CD4-positive, CD25-positive, alpha-beta regulatory T cell (primary cell): ENCODE measurements at places on chromosomes 13 and 19. TPM values are rescaled to one million over a fixed set of nuclear protein-coding genes. Genes with fewer than 3 reads are reported as not detected.

DACH1 gene
- not detected for polyA plus RNA-seq

RFPL4AL1 gene
- not detected for polyA plus RNA-seq

CEP89 gene
- 11.3 TPM for polyA plus RNA-seq

SIGLEC5 gene
- 0.16 TPM for polyA plus RNA-seq

STOML3 gene
- polyA plus RNA-seq, result not detected

BRCA2 gene
- 2.0 TPM for polyA plus RNA-seq

ZNF229 gene
- polyA plus RNA-seq, result not detected

MUC16 gene
- not detected for polyA plus RNA-seq

ACP7 gene
- polyA plus RNA-seq, result not detected

FXYD7 gene
- polyA plus RNA-seq, result 4.4 TPM

LIM2 gene
- not detected for polyA plus RNA-seq

SIAH3 gene
- not detected for polyA plus RNA-seq

DNA sequence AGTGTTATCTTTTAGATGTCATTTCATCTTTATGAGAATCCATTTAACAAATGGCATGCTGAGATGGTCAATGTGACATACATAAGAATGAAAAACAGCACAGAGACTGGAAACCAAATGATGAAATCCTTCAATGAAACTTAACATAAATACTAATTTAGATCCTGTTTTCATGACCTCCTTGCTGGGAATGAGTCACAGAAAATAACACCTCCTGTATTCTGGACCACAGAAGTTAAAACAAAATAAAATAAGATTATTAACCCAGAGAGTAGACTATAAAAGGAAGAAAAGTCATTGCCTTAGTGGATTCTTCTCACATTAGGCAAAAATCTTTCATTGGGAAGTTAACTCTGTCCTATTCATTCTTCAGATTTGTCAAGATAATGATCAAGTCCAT is 1.6 kb downstream of the DIAPH3 start:
- DNase-seq, result no peak

GRCh38 chr13:71079638-71080037 is 787.4 kb downstream of the DACH1 start:
- DNase-seq, result no peak

DNA sequence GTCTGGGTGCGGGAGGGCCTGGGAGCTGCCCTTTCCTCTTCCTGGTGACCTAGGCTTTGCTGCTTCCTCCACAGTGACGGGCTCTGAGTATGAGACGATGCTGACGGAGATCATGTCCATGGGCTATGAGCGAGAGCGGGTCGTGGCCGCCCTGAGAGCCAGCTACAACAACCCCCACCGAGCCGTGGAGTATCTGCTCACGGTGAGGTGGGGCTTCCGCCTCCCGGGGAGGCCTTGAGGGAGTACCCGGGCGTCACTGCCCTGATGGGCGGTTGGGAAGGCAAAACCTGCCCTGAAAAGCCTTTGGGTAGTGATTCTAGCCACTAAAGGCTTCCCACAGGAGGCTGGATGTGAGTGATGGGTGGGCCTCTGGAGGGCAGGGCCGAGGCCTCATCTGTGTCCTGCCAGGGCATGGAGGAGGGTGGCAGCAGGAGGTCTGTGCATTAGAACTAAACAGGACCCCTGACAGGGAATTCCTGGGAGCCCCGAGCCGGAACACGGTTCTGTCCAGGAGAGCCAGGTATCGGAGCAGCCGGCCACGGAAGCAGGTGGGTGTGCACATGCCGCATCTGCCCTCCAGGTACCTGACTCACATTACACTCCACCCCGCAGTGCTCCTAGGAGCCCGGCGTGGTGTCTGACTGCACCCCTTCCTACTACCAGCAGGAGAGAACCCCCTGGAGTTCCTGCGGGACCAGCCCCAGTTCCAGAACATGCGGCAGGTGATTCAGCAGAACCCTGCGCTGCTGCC is 3.1 kb downstream of the RAD23A start:
- DNase-seq, result no peak

- DNase-seq, result no peak
Measured at GRCh38 chr13:113970810-113971470, 2.9 kb downstream of the C13orf46 start.

DNA sequence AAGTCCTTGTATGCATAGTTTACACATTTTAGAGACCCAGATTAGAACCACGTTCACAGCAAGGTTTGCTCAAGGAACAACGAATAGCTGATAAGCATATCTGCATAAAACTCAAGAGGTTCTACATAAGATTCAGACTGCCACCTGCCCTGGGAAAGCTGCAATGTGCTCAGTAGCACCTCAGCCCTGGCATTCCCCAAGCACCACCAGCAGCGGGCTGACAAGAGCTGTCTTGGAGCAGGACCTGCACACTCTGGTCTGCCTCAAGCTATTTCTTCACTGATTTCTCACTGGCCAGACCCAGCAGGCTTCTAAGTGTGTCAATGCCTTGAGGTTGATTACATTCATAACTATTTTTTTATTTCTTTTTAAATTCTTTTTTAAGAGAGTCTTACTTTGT is 65.8 kb upstream of the UQCRFS1 start:
- DNase-seq, result no peak

- DNase-seq, result no peak
Measured at GRCh38 chr19:58117841-58118575, 20.0 kb upstream of the ZSCAN18 start.

DNA sequence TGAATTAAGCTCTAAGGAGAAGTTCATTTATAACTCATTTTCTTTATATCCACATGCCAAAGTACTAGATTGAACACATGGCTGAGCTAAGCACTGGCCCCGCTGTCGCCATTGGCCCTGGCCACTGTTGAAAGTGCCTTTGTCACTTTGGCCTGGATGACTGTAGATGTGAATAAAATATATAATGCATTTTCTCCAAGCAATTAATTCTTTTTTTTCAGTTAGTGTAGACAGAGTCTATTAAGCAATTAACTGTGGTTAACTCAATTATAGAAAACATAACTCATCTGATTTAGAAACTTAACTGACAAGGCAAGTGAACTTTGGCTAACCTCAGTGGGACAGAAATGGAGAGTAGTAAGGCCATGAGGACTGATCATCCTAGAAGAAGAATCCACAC is 965.6 kb downstream of the EFNB2 start:
- no peak for DNase-seq

DNA sequence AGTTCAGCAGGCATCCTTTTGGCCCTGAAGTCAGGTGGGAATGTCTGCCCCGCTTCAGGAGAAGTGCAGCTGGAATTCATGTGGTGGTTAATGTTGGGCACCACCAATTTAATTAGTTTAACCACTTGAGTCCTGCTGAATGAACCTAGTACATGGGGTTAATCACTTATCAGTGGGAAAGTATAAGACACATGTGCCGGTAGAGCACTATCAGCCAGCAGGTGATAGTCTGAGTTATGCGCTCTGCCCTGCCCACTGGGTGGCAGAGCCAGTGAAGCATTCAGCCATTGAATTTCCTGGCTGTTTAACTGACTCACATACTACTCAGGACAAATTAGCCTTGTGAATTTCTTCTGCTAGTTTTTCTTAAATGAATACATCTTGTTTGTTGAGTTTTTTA is 789.7 kb upstream of the PRR20A start:
- DNase-seq, result no peak

GRCh38 chr13:21522847-21523246 is 63.7 kb upstream of the ZDHHC20 start:
- no peak for DNase-seq

- peak; percentile 46 for DNase-seq
Measured at GRCh38 chr19:17807731-17808316, 12.9 kb downstream of the B3GNT3 start.

DNA sequence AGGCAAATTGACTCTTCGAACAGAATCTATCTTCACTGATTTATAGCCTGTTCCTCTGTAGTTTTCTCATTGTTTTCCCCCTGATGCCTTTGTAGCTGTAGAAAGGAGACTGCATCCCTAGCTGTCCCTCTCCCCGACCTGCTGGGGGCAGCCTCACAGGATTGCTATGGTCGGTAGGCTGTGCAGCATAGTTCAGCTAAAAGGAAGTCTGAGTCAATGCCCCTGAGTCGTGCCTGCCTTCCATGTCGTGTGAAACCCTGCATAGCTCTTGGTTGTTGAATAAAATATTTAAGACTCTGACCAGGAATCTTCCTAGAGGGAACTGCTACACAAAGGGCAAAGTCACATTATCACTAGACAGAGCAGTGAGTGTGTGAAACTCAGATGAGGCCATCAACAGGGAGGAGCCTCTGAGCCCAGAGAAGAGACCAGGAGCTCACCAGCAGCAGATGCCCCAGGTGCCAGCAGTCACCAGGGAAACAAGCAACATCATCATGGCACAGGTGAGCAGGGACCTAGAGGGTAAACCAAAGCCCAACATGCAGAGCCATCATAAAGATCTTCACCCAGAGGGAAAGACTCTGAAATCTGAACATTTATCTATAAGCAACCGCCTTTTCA is 108.4 kb upstream of the NBEA start:
- no peak for DNase-seq

- DNase-seq, result no peak
Measured at GRCh38 chr13:51396352-51396751, 56.5 kb downstream of the INTS6 start.

DNA sequence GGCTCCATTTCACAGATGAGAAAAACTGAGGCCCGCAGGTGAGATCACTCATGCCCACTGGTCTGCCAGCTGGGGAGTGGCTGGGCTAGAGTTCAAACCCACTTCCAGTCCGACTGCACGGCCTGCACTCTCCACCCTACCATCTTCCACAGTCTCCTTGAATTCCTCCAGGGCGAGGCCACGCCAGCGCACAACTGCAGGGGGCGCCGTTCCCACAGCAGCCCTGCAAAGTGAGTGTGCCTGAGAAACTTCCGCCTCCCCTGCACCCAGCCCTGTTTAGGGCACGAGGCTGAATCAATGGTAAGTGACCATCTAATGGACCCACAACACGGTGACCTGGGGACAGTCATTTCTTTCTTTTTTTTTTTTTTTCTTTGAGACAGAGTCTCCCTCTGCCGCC is 829 bp upstream of the ATCAY start:
- no peak for DNase-seq

DNA sequence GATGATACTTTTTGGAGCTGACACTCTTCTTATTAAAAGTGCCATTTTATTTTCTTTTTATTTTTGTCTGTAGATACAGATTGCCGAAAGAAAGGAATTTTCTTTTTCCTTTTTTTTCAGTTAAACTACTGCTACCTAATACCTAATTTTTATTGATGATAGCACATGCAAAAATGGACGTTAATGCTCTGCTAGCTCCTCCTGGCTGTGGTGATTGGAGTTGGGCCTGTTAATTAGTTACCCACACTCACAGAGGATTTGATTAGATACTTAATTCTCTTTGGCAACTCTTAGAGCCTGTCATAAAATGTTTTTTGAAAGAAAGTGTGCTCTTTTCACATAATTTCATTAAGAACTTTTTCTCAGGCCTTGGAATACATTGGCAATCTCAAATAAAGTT is 366.8 kb downstream of the DCT start:
- DNase-seq, result no peak

DNA sequence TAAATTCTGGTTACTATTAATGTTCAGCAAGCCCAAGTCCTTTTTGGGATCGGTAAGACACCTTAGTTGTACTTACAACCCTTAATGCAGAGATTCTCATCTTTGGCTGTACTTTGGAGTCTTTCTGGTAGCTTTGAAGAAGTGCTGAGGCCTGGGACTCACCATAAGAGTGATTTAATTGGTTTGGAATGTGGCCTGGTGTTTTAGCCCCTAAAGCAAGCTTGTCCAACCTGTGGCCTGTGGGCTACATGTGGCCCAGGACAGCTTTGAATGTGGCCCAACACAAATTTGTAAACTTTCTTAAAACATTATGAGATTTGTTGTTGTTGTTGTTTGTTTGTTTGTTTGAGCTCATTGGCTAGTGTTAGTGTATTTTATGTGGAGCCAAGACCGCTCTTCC is 215.3 kb downstream of the ZIC5 start:
- no peak for DNase-seq

DNA sequence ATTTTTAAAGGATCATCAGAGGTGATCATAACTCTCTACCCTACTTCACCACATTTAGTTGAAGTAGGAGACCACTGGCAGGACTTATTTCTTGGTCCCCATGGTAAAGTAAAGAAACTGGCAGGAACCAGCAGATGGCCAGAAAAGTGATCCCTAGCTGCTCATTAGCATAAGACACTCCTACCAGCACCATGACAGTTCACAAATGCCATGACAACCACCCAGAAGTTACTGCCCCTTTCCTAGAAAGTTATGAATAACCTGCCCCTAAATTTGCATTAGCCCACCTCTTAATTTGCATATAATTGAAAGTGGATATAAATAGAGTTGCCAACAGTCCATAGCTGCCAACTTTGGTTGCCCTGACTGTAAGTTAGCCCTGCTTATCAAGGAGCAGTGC is 18.4 kb upstream of the RUBCNL start:
- DNase-seq, result no peak

DNA sequence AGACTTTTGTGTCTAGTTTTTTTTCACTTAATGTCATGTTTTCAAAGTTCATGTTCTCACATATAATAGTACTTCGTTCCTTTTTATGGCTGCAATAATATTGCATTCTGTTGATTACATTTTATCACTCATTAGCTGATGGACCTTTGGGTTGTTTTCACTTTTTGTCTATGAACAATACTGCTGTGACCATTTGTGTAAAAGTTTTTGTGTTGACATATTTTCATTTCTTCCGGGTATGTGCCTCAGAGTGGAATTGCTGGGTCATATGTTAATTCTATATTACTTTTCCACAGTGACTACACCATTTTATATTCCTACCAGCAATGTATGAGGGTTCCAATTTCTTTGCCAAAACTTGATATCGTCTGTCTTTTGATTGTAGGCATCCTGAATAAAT is 85.8 kb upstream of the MLNR start:
- DNase-seq, result no peak

DNA sequence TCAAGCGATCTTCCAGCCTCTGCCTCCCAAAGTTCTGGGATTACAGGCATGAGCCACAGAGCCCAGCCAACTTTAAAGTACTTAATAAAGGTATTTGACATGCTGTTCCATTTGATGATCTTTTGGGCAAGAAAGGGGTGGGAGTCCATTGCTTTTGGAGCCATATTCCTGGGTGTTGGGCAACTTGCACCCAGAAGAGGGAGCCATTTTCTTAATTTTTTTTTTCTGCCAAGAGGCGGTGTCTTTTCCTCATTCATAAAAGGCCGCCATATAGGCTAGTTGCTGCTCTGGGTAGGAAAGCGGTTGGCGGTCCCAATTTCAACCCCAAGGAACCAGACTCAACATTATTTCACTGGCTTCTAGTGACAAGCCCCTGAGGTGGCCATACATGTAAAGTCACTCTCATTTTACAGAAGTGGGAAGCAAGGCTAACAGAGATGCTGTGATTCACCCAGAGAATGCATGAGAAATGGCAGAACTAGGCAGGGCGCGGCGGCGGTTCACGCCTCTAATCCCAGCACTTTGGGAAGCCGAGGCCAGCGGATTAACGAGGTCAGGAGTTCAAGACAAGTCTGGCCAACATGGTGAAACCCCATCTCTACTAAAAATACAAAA is 139.6 kb downstream of the CACNA1A start:
- DNase-seq, result no peak
